ENCODE measurements at places on chromosomes 2 and 18.

- DNase-seq: no peak
Measured at GRCh38 chr2:240791821-240792628, 28.0 kb downstream of the KIF1A start.

GRCh38 chr2:49241991-49242390, 87.7 kb upstream of the FSHR start:
- DNase-seq: no peak

DNA sequence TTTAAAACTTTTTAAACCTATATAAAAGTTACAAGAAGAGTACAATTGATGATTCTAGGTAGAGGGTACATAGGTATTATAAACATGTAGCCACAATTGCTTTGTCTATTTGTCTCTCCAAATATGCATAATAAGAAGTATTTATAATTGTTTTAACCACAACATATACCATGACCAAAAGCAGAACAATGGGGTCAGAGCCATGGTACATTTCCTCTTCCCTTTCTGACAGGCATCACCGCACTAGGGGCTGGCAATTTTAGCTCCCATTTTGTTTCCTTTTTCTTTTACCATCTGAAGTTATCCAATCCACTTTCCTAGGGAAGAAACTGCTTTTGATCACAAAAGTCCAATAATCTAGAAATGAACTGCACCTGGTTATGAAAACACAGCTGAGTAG, 49.3 kb downstream of the TMX3 start:
- DNase-seq: no peak

- no peak for DNase-seq
Measured at GRCh38 chr2:168053676-168054075, 193.7 kb downstream of the STK39 start.
